Right atrium auricular region (tissue), 2 donors: ENCODE measurements at places on chromosomes 11 and 22. TPM values are rescaled to one million over a fixed set of nuclear protein-coding genes. Genes with fewer than 3 reads are reported as not detected.

DNA sequence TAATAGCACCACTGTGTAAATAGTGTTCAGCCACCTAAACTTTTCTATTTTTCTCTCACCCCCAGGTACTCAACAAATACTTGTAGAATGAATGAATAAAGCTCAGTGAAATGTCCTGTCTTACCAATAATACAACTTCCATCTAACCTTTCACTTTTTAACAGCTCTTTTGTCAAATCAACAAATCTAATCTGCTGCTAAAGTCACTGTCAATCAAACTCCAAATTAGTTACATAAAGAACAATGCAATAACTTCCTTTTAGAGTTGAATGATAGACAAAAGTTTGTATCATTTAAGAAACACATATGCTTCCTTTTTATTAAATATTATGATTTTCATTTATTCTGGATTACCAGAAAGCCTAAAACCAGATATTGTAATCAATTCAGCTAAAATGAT, 34.7 kb upstream of the C11orf58 start:
- no peak for DNase-seq

- DNase-seq, result no peak
Observed at GRCh38 chr11:76653012-76653673, 17.4 kb downstream of the LRRC32 start.

DNA sequence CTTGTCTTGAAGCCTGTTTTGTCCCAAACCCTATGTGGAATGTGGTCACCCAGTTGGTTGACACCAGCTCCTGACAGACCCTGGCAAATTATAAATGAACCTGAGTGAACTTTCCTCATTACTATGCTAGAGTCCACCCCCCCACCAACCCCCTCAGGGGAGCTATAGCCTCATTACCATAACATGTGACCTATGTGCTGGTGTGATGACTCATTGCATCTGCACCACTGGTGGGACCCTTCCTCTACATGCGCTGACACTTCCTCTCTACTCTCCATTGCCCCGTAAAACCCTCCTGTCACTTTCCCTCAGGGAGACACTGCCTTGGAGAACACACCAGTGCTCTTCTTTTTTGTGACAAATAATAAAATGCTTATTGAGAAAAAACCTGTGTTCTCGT, 105.0 kb upstream of the SESN3 start:
- no peak for DNase-seq

DNA sequence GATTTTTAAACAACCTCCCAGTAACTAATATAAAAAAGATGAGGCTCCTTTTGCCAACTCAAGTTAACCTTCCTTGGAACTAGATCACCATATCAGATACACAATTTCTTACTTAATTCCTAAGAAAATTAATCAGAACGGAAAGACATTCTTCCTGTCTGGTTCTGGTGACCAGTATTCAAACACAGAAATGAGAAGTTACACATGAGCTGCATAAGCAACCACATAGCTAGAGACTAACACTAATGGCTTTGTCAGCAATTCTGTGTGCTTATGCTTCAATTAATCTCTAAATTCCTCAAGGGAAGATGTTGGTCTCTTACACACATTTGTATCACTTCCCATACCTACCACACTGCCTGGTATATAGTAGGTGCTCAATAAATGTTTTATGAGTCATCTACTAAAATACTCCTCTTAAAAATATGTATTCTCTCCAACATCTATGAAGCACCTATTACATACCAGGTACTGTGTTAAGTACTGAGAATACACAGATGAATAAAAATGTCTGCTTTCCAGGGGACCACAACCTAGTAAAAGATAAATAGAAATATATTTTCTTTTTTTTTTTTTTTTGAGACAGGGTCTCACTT, 54.5 kb downstream of the GAB2 start:
- no peak for DNase-seq

GRCh38 chr22:29846290-29846689, 8.2 kb upstream of the ASCC2 start:
- no peak for DNase-seq

GRCh38 chr11:48104568-48104924, 112.1 kb upstream of the OR4B1 start:
- DNase-seq, result peak; percentile 23

DNA sequence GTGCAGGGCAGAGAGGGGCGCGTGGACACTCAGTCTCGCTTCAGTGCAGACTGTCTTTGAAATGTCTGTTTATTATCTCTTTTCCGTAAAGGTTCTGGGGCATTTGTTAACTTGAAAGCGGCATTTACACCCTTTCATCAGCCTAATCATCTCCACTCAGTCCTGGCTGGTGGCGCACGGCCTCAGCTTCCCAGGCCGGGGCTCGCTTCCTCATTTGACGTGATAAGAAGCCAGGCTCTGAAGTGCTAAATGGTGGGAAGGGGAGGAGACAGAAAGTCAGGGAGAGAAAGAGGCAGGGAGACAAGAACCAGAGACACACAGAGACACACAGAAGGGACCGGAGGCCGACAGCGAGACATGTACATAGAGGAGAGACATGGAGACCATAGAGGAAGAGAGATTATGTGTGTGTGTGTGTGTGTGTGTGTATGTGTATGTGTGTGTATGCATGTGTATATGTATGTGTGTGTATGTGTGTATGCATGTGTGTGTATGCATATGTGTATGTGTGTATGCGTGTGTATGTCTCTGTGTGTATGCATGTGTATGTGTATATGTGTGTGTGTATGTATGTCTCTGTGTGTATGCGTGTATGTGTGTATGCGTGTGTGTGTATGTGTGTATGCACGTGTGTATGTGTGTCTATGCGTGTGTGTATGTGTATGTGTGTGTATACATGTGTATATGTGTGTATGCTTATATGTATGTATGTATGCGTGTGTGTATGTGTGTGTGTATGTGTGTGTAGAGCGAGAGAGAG, 101.5 kb downstream of the ST3GAL4 start:
- DNase-seq, result no peak

- no peak for DNase-seq
Observed at GRCh38 chr22:49525801-49526535, 301.7 kb downstream of the BRD1 start.

- no peak for DNase-seq
Observed at GRCh38 chr11:47149782-47150181, 26.9 kb downstream of the ARFGAP2 start.

GRCh38 chr11:86386283-86386682, 11.6 kb downstream of the CCDC81 start:
- DNase-seq, result no peak

GRCh38 chr11:68925611-68926010, 21.9 kb downstream of the IGHMBP2 start:
- DNase-seq, result no peak

DNA sequence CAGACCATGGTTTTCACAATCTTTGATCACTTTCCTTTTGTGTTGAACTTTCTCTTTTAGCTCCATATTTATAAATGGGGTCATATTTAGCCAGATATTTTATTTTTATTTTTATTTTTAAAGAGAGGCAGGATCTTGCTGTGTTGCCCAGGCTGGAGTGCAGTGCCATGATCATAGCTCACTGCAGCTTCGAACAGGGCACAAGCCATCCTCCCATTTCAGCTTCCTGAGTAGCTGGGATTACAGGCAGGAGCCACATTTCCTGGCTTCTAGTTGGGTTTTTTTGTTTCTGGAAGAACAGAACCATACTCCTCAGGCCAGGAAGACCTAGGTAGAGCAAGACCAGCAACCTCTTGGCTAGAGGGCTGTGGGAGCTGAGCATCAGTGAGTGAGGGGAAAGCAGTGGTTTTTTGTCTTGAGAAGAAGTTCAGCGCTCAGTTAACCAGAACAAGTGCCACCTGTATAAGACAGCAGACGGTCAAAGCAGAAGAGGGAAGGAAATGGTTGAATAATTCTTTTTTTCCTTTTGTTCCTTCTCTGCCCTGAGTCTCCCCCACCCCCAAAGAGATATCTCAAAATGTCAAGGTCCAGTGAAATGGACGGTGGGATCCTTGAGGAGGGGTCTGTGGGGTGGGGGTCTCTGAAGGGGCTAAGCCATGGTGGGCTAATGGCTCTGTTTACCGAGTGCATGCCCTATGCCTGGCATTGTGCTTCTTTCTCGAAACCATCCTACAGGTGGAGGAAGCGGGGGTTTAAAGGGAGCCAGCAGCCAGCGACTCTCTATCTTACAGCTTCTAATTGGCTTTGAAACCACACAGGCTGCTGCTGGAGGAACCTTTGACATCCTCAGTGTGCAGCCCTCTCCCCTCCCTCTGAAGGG, 63.0 kb downstream of the PTPRJ start:
- DNase-seq, result no peak

- DNase-seq, result no peak
Observed at GRCh38 chr22:43173976-43174720, 12.8 kb downstream of the TTLL12 start.

DNA sequence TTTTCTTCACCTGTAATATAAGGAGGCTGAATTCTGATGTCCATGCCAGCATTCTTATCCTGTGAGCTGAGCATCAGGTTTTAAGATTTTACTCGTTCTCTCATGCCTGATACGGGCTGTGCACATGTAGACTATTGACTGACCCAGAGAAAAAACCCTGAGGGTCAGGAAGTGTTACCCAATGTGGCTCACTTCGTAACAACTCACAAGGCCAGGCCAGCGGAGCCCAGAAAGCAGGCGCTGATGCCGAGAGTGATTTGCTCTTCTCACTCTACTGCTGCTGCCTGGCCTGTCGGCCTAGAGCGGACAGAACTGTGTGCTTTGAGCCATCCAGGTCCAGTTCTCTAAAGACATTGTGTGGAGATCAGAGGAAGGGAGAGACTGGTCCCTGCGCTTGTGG, 10.8 kb downstream of the THYN1 start:
- no peak for DNase-seq

The SH3BP1 gene
- 1.5 TPM for total RNA-seq

The PANX2 gene
- total RNA-seq, result 1.7 TPM

The FAM227A gene
- total RNA-seq, result 0.70 TPM

The OR2D2 gene
- total RNA-seq, result not detected
